Activated CD4-positive, alpha-beta memory T cell treated with anti-CD3 and anti-CD28 coated beads, Interleukin-2, amount 10 ng/mL, durations not matched to agents 7 days and 5 days (primary cell): ENCODE measurements at places on chromosomes 12 and 14. TPM values are rescaled to one million over a fixed set of nuclear protein-coding genes. Genes with fewer than 3 reads are reported as not detected.

The LMO3 gene
- total RNA-seq, result not detected

DNA sequence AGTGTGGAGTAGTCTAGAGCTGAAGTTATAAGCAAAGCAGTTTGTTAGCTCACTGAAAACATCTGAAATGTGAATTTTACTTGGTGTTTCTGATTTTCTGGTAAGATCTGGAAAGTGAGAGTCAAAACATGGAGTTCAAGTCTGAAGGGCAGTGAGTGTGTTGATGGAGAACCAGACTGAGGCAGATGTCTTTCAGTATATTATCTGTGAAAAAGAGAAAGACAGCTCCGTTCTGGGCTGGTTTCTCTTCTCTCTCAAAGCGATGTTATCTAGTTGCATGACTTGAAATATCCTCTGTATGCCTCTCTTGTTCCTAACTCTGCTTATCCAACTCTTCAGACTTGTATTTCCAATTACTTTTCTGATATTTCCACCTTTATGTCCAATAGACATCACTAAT lies 381.9 kb upstream of the RGS6 start:
- no peak for DNase-seq

- DNase-seq, result no peak
These were observed 2.0 kb upstream of the AP1G2 start for GRCh38 chr14:23569443-23570151.

GRCh38 chr12:68119724-68120211 lies 39.8 kb downstream of the IFNG start:
- peak; percentile 78 for DNase-seq
